ENCODE measurements at places on chromosomes 3 and 15. TPM values are rescaled to one million over a fixed set of nuclear protein-coding genes. Genes with fewer than 3 reads are reported as not detected.

The AMOTL2 gene
- total RNA-seq = 73.8 TPM

The PIERCE2 gene
- 5.0 TPM for total RNA-seq

The GREM1 gene
- 3.4 TPM for total RNA-seq

The FSD2 gene
- total RNA-seq = 0.16 TPM

The PLSCR1 gene
- total RNA-seq = 11.9 TPM

The IDH2 gene
- total RNA-seq = 65.7 TPM

The MED12L gene
- total RNA-seq = 6.1 TPM

The EMC7 gene
- total RNA-seq = 21.2 TPM

The GOLGA8J gene
- not detected for total RNA-seq

The RBMS3 gene
- 19.8 TPM for total RNA-seq

The CPNE9 gene
- 0.31 TPM for total RNA-seq

The TLR9 gene
- under 0.01 TPM for total RNA-seq

The SCG3 gene
- 30.6 TPM for total RNA-seq

The TM6SF1 gene
- 20.1 TPM for total RNA-seq

The ADAMTS7 gene
- 5.9 TPM for total RNA-seq

The PLXNA1 gene
- 47.7 TPM for total RNA-seq

The ATP13A5 gene
- total RNA-seq = under 0.01 TPM

The ITIH1 gene
- 0.94 TPM for total RNA-seq

The GRM2 gene
- total RNA-seq = 12.5 TPM

The CISH gene
- total RNA-seq = 0.16 TPM

The PROK2 gene
- 0.94 TPM for total RNA-seq

The MAGEL2 gene
- 1.7 TPM for total RNA-seq

The GRK7 gene
- not detected for total RNA-seq

The GOLGA8N gene
- total RNA-seq = 1.4 TPM

The SLC33A1 gene
- 54.1 TPM for total RNA-seq

The CMTM8 gene
- total RNA-seq = 0.31 TPM

The THRB gene
- total RNA-seq = 44.5 TPM

The CA12 gene
- total RNA-seq = 8.7 TPM

The NMB gene
- total RNA-seq = 1.9 TPM

The C3orf80 gene
- total RNA-seq = 15.0 TPM

The TEX55 gene
- not detected for total RNA-seq

The THSD4 gene
- total RNA-seq = 1.6 TPM

The NRG4 gene
- total RNA-seq = not detected

The PLSCR5 gene
- not detected for total RNA-seq

The SENP7 gene
- total RNA-seq = 107 TPM

The RMDN3 gene
- total RNA-seq = 15.0 TPM

The GOLGA8O gene
- total RNA-seq = not detected

The MESP1 gene
- total RNA-seq = 1.6 TPM

The FRMD5 gene
- total RNA-seq = 29.2 TPM

The AADACL2 gene
- total RNA-seq = not detected

The ZBTB20 gene
- 62.7 TPM for total RNA-seq

The ADAMTS9 gene
- total RNA-seq = 17.3 TPM

The SORD gene
- total RNA-seq = 5.1 TPM

The RHCG gene
- total RNA-seq = 2.7 TPM

The GPR149 gene
- 0.16 TPM for total RNA-seq

The GOLGA6L4 gene
- total RNA-seq = 3.4 TPM

The HAPLN3 gene
- 8.7 TPM for total RNA-seq

The GPR15 gene
- not detected for total RNA-seq

The ZNF80 gene
- total RNA-seq = not detected

The DUOXA2 gene
- not detected for total RNA-seq

The WDR93 gene
- total RNA-seq = 0.31 TPM

The CNTN3 gene
- total RNA-seq = 16.2 TPM

The CPLX3 gene
- 1.6 TPM for total RNA-seq

The C3orf70 gene
- total RNA-seq = 26.8 TPM

The MYRIP gene
- total RNA-seq = 12.5 TPM

The IQCF5 gene
- not detected for total RNA-seq

Measured in occipital lobe (tissue), 3 donors.